Karpas-422 (cell line): ENCODE measurements at places on chromosomes 3 and 15. TPM values are rescaled to one million over a fixed set of nuclear protein-coding genes. Genes with fewer than 3 reads are reported as not detected.

Gene PLA2G4D
- total RNA-seq, result not detected in 2 replicates

Gene SCG5
- 0.83 and 1.8 TPM in 2 replicates for total RNA-seq

Gene CCDC80
- 0.11 TPM in 1 of 2 replicates, not detected in the other for total RNA-seq

Gene RTP3
- not detected in 2 replicates for total RNA-seq

Gene MKRN3
- 10.5 and 17.2 TPM in 2 replicates for total RNA-seq

Gene GRK7
- total RNA-seq, result not detected in 2 replicates

Gene NR1I2
- total RNA-seq, result 2.7 and 3.8 TPM in 2 replicates

Gene MRAS
- total RNA-seq, result not detected in 2 replicates

Gene BTLA
- total RNA-seq, result not detected in 2 replicates

Gene LCMT2
- 10.0 and 11.1 TPM in 2 replicates for total RNA-seq

Gene C3orf70
- total RNA-seq, result not detected in 2 replicates

Gene IQCH
- 2.4 and 4.0 TPM in 2 replicates for total RNA-seq

Gene BCHE
- total RNA-seq, result 0.11 TPM in 2 replicates

Gene CTXN2
- total RNA-seq, result not detected in 2 replicates

Gene SLC12A8
- 156 and 183 TPM in 2 replicates for total RNA-seq

Gene EBLN2
- 5.2 and 7.9 TPM in 2 replicates for total RNA-seq

Gene THAP10
- not detected in 2 replicates for total RNA-seq

Gene MELTF
- total RNA-seq, result 0.07 and 0.43 TPM in 2 replicates

Gene CD276
- total RNA-seq, result not detected in 2 replicates

Gene QARS1
- total RNA-seq, result 220 and 257 TPM in 2 replicates

Gene TCAIM
- 8.5 and 42.5 TPM in 2 replicates for total RNA-seq

Gene SLC28A1
- total RNA-seq, result not detected in 2 replicates

Gene GRIP2
- total RNA-seq, result not detected in 2 replicates

Gene LTK
- total RNA-seq, result 0.78 and 1.7 TPM in 2 replicates

Gene GPR176
- 0.07 TPM in 1 of 2 replicates, not detected in the other for total RNA-seq

Gene NDUFB4
- total RNA-seq, result 105 and 162 TPM in 2 replicates
